ENCODE measurements at places on chromosomes 7 and 10.

- DNase-seq: no peak
Observed at GRCh38 chr10:123885406-123886170, 6.0 kb downstream of the CPXM2 start.

- DNase-seq: no peak
Observed at GRCh38 chr7:13743226-13743625, 246.2 kb downstream of the ETV1 start.

GRCh38 chr10:89241486-89242344 is 9.9 kb downstream of the LIPA start:
- no peak for DNase-seq

GRCh38 chr10:28833313-28833712 is 156.0 kb downstream of the BAMBI start:
- no peak for DNase-seq
